EH (cell line): ENCODE measurements at places on chromosomes 11 and 22.

DNA sequence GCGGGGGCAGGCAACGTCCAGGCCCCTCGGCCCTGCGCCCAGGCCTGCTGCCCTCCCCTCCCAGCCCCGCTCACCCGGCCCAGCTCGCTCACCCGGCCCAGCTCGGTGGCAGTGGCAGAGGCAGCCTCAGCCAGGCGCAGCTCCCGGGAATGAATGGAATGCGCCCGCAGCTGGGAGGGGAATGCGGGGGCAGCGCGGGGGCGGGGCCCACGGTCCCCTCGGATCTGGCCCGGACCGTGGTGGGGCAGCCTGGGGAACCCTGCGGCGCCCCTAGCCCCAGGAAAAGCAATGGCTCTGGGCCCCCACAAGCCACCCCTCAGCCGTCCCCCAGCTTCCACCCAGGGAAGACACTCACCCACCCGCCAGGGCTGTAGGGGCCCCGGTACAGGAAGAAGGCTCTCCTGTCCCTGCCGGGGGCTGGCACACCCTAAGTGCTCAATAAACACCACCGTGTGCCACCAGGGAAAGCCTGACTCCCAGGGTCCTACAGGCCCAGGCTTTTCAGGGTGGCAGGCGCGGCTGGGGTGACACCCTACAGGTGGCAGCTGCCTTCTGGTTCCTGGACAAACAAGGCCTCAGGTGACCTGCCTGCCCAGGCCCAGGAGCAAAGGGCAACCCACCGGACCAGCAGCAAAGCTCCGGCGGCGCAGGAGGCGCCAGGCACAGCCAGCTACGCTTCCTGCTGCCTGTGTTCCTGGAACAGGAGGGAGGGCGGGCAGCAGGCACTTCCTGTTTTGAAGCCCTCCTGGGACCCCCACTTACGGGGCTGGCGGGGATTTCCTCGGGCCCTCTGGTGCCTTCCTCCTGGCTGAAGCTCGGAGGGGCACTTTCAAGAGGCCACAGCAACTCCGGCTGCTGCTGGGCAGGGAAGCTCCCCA, 13.8 kb downstream of the PLXNB2 start:
- DNase-seq: peak; percentile 92

- DNase-seq: no peak
These were observed 2.0 kb downstream of the CYTH4 start for GRCh38 chr22:37284126-37284804.

DNA sequence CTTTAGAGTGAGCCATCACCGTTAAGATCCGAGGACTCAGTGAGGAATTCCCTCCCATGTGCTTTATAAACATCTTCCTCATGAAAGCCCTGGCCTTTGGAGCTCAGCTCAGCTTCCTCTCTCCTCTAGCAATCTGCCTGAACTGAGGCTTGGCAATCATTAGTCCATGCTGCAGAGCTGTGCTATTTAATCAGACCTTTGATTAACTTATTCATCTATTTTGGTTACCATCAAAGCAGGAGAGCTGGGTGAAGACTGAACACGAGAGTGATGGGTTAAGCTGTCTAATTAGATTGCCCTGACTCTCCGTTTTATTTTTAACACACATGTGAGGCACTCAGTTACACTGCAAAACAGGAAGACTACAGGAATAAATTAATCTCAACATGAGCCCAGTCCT, 351.3 kb downstream of the LARGE1 start:
- DNase-seq: peak; percentile 7

- no peak for DNase-seq
These were observed 8.4 kb upstream of the CEP295 start for GRCh38 chr11:93653080-93653479.
